ENCODE measurements at places on chromosomes 1 and 21.

- no peak for DNase-seq
Measured at GRCh38 chr1:99784809-99785255, 18.4 kb upstream of the FRRS1 start.

DNA sequence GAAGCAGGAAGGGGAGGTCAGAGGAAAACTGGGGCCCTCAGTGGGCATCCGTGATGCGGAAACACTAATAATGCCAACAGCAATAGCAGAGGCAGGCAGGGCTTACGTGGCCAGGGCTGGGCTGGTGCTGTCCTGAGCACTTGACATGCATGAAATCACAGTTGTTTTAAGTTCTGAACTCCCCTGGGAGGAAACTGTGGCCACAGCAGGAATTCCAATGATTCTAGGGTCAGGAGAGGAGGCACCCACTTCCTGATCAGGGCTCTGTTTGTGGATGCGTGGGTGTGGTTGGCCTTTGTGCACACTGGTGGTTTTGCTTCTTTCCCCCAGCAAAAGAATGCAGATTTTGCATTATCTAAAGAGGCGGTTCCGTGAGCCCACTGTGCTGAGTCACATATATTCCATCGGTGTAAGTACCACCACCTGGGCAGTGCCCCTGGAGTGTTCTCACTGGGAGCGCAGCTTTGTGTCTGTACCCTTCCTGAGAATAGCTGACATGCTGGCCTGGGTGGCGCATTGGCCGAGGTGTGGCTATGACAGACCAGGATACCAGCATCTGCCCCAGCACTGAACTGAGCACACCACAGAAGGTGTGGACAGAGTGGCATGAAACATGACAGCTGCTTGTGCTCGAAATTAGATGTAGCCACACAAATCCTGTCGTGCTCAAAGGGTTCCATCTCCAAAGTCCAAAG is 71.0 kb downstream of the PDE9A start:
- no peak for DNase-seq

DNA sequence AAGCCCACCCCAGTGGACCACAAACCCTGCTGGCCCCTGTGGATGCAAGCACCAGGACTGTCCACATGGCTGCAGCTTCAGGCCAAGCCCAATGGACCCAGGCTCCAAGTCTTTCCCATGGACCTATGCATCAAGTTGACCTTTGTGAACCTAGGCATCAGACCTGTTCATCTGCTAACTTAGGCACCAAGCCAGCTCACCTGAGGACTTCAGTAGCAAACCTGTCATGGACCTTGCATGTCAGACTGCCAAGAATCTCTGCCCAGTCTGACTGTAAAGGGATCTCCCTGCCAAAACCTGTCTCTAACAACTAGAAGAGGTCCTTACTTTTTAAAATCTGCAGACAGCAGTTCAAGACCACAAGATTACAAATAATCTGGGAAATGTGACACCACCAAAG is 37.8 kb downstream of the FMO3 start:
- no peak for DNase-seq

GRCh38 chr21:29656504-29657239 is 283.1 kb downstream of the GRIK1 start:
- DNase-seq = no peak

- DNase-seq = peak; percentile 94
Measured at GRCh38 chr1:19485362-19486187, at the start of gene CAPZB. TSS of gene CAPZB (minus strand) at chr1:19485539. CDS start at chr1:19485438, 101 bp downstream.
